ENCODE measurements at places on chromosomes 7 and 10.
A peak's percentile ranks its signal among the peaks of the same experiment; 100 is the strongest.

GRCh38 chr10:91883549-91884444, 25.5 kb downstream of the FGFBP3 start:
- no peak for DNase-seq

DNA sequence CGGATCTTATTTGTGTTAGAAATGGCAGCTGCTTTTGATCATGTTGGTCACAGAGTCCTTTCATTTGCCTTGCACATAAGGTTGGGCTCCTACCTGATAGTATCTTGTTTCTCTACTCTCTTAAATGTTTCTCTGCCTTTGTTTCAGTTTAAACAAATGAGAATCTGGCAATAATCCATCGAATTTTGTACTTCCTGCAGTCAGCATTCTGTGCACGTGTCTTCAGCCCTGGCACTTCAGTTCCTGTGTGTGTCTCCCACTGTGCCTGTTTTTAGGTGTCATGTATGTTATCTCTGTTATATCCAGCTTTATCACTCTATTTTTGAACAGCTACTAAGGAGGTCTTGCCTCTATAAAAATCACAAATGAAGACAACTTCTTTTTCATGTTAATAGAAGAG, 28.4 kb upstream of the PTER start:
- peak; percentile 0 for DNase-seq

GRCh38 chr10:110498982-110499795, 1.5 kb downstream of the DUSP5 start:
- DNase-seq = peak; percentile 87

GRCh38 chr10:23055424-23056185, 39.8 kb upstream of the MSRB2 start:
- no peak for DNase-seq

DNA sequence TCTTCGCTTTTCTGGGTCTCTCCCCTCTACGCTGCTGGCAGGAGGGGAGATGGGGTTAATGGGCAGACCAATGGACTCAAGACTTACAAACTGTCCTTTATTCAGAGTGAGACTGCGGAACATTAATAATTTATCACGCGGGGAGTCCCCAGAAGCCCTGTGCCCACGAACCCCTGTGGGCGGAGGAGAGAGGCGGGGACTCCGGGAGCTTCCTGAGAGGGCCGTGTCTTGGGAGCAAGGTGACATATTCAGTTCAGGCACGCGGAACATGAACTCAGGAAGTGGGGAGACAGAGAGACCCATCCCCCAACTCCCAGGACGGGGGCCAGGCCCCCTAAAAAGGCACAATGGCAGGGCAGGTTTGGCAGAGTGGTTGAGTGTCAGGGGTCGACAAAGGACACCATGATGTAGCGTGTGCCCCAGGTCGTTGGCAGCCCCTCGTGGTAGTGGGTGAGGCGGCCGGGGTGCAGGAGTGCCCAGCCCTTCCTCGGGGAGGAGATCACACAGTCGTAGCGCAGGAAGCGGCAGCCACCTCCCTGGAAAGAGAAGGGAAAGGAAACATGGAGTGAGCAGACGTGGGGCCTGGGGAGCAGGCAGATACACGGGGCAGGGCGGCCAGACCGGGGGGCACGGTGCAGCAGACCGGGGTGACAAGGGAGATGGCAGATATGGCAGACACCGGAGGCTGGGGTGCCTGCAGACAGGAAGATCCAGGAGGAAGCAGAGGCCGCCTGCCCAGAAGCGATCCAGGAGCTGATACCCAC, 5.2 kb upstream of the MOGAT3 start:
- no peak for DNase-seq

- no peak for DNase-seq
Measured at GRCh38 chr7:143244321-143244720, 18.9 kb upstream of the GSTK1 start.

GRCh38 chr7:80583901-80584300, 54.5 kb upstream of the CD36 start:
- DNase-seq = no peak

DNA sequence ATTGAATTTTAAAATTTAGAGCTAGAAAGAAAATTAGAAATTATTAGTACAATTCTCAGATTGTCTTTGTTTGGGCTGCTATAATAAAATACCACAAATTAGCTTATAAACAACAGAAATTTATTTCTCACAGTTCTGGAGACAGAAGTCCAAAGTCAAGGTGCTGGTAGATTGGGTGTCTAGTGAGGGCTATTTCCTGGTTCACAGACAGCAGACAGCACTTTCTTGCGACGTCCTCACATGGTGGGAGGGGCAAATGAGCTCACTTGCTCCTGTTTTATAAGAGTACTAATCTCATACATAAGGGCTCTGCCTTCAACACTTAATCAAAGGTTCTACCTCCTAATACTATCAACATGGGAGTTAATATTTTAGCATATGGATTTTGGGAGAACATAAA, 134.1 kb downstream of the MDFIC start:
- DNase-seq = no peak

GRCh38 chr10:66940965-66941364, 15.1 kb downstream of the LRRTM3 start:
- no peak for DNase-seq

DNA sequence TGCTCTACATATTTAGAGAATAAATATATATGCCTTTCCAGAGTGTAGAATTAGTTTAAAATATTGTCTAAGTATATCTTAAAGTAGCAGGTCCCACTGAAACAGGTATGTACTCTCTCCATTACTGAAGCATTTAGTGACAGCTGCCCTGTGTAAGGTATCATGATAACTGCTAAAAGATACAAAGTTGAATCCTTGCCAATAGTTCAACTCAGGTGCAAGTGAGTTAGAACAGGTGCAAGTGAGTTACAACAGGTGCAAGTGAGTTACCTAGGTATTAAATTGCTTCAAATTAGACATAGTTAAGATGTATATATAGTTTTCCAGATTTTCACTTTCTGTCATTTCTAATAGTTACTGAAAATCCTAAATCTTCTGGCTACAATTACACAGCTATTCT, 119.1 kb downstream of the CNOT4 start:
- no peak for DNase-seq

- no peak for DNase-seq
Measured at GRCh38 chr7:80175744-80176143, 41.1 kb downstream of the GNAI1 start.

DNA sequence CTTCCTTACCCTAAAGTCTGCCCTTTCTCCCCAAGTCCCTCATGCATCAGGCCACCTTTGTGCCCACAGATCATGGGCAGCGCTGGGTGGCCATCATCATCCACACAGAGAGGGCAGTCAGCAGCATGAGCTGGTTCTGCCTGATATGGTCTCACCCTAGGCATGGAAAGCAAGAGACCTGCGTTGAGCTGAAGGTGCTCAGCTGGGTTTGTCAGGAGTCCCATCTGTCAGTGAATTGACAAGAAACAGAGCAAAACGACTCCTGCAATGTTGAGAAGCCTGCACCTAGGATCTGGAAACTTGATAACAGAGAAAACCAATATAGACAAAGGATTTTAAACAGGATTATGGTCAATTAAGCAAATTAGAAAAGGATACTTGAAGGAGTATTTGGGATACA, 242.7 kb upstream of the PRSS1 start:
- no peak for DNase-seq

DNA sequence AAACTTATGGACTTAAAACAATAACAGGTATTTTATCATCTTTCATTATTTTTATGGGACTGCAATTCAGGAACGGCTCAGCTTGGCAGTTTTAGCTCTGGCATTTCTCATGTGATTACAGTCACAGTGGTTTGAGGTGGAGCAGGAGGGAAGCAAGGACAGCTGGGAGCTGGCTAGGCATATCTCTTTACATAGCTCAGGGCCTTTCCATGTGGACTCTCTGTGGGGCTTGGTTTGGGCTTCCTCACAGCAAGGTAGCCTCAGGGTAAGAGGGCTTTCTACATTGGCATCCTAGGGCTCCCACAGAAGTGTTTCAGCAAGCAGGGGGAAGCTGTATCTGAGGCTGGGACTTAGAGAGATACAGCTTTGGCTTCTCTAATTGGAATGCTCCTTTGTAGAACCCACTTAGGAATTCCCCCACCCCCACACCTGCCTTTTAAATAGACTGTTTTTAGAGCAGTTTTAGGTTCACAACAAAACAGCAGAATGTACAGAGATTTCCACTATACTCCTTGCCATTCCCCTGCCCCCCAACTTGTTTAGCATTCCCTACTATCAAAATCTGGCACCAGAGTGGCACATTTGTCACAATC, 26.6 kb upstream of the SDHAF3 start:
- no peak for DNase-seq

DNA sequence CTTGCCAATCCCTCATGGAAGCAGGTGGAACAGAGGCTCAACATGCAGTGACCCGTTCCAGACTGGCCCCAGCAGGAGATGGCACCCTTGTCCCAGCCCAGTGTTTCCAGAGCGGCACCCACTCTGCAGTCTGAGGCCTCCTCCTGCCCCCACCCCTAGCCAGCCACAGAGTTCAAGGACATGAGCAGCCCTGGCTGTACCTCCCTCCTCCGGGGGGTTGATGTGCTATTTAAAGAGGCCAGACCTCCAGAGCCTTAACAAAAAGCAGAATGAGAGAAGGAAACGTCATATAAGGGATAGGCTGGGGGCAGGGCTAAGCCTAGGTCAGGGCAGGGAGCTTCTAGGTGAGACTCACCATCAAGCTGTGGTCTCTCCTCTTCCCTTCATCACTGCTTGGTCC, 115.7 kb upstream of the NANOS1 start:
- no peak for DNase-seq

DNA sequence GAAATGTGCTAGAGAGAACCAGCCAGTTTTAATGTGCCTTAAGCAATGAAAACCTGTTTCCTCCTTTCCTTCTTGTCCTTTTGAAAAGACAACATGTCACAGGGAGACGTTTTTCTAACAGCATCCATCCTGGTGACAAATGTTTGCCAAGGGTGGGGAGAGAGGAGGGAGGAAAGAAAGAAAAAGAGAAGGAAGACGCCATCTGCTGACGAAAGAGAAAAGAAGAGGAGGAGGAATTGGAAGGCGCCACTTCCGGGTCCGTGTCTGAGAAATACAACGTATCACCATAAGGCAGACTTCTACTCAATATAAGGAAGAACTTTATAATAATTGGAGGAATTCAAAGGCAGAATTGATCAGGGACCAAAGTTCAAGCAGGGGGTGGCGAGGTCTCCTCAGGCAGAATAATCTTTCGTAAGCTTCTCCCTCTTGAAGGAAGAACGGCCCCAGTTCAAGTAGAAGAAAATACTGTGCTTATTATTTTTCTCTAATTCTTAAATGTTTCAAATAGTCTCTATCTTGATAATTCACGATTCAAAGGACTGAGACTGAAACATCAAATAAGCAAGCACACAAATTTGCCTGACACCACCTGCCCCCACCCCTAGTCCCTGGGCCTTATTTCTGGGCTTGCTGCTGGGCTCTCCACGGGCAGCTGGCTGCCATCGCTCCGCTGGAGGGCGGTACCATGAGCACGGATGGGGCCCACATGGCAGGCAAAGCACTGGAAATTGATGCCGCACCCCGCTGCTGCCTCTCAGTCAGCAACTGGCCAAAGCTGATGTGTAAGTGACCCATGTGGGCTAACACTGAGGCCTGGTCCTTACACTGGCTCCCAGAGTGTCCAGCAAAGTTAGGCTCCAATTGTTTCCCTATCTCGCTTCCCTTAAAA, 273.7 kb upstream of the KLF14 start:
- peak; percentile 87 for DNase-seq

DNA sequence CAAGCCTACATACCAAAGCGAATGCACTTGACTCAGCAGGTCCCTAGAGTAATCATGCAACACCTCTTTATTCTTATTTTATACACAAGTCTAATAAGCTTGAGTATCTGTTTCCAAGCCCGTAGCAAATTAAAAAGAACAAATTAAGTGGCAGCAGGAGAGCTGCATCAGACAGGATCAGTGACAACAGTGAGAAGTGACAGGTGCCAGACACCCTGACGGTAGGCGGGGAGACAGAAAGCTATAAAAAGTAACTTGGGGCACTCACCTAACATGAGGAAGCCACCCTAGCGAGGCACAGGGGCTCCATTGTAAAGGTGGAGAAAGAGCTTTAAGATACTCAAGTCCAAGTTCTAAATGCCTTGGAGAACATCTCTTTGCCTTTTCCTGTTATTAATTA, 174.2 kb downstream of the PLXNA4 start:
- DNase-seq = no peak

DNA sequence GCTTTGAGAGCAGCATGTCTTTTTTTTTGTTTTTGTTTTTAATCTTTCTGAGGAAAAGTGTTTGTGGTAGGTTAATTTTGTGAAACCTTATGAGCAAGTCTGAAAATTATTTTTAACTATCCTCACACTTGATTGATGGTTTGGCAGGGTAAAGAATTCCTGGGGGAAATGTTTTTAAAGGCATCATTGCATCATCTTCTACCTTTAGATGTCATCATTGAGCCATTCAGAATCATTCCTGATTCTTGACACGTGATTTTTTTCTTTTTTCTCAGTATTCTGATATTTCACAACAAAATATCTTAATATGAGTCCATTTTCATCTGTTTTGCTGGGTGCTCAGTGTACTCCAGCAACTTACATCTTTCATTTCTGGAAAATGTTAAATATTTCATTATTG, 28.3 kb downstream of the PALS2 start:
- peak; percentile 20 for DNase-seq

DNA sequence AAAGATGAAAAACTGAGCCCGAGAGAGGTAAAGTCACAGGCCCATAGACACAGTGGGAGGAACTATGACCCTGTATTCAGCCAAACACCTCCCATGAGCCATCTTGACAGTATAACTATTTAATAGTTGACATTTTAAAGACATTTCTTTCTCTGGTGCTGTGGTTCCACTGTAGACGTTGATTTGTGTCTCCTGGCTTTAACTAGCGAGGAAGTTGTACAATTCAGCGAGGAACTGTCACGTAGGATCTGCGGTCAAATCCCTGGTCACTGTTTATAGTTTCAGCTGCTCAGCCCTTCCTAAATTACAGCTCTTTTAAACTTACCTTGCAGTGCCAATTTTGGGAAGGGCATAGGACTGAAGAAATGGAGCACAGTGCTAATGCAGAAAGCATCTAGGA, 7.1 kb upstream of the CELF2 start:
- DNase-seq = no peak

DNA sequence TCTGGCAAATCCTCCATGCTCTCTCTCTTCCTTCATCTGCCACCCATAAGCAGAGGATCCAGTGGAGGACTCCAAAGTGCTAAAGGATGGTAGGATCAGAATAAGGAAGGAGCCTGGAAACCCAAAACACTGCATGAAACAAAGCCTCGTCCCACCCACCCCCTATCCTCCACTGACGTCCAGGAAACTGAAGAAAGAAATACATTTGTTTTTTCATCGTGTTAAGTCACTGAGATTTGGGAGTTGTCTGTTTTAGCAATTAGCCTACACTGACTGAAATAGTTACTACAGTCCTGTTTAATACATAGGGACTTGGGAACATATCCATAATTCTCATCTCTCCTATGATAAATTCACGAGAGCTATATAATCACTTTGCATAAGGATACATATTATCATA, 14.8 kb downstream of the ANXA7 start:
- no peak for DNase-seq

Measured in MCF 10A (cell line).